ENCODE measurements at places on chromosomes 2 and 18.
A peak's percentile ranks its signal among the peaks of the same experiment; 100 is the strongest.

DNA sequence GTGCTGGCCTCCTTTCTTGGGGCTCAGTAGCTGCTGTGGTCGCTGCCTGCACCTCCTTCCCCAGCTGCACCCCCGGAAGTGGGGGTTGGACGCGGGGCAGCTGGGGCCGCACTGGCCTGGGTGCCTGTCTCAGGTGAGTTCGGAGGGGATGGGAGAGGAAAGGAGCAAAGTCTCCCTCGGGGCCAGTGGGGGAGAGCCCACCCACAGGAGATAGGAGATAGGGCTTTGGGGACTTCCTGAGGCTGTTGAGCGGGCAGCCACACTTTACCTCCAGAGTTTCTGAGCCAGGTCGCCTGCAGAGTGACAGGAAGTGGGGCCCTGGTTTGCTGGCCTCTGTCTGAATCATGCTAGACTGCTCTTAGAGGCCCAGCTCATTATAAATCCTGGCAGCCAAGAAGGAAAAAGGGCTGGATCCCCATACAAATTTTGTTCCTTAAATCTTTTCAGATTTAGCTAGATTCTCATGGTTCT, 8.1 kb downstream of the MBP start:
- DNase-seq, result peak; percentile 50

DNA sequence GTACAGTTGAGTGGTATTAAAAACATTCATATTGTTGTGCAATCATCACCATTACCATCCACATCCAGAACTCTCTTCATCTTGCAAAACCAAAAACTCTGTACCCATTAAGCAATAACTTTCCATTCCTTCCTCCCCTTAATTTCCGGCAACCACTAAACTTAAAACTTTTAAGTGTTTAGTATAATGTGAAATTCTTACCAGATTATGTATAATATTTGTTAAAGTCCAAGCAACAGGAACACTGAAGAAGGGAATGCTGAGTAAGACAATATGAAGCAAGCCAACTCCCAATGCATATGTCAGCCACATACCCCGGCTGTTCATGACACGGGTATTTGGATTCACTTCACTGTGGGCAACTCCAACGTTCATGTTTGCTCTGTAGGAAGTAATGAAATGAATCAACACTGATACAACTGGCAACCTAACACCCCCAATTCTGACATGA, 1.9 kb downstream of the ORMDL1 start:
- no peak for DNase-seq

GRCh38 chr2:7428454-7429204, 511.4 kb downstream of the RNF144A start:
- no peak for DNase-seq

DNA sequence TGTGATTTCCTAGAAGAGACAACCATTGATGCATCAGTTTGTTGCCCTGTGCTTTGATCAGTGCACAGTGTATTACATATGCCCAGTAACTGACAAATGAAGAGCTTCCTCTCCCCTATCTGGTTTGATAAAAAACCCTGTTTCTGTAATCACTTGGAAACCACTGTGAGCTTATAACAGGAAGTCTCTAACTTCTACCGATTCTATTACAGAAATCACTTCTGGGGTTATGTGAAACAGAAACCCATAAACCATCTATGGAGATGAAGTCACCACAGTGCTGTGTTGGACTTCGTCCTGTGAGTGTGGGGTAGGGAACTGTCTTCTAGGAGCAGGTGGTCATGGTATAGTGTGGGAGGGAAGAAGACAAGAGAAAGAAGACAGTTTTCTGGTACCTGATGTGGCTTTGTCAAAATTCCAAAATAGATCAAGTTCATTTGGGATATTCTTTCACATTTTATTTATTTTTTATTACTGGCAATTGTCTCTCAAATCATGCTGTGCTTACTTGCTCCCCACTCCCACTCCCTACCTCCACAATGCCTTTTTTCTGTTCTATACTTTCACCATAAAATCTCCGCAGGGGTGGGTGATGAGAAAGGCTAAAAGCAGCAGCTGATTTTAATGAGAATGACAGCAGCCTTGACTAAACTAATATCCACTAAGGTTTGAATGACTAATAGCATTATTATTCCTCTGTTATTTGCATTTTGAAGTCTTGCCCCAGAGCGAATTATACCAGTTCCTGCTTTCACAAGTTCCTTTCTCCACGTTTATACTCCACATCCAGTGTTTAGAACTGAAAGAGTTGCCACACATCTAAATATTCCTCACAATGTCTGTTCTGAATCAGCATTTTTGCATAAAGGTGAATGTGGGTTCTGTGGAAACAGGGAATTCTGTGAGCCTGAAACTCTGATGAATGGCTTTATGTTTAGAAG, 41.7 kb upstream of the RND3 start:
- no peak for DNase-seq

DNA sequence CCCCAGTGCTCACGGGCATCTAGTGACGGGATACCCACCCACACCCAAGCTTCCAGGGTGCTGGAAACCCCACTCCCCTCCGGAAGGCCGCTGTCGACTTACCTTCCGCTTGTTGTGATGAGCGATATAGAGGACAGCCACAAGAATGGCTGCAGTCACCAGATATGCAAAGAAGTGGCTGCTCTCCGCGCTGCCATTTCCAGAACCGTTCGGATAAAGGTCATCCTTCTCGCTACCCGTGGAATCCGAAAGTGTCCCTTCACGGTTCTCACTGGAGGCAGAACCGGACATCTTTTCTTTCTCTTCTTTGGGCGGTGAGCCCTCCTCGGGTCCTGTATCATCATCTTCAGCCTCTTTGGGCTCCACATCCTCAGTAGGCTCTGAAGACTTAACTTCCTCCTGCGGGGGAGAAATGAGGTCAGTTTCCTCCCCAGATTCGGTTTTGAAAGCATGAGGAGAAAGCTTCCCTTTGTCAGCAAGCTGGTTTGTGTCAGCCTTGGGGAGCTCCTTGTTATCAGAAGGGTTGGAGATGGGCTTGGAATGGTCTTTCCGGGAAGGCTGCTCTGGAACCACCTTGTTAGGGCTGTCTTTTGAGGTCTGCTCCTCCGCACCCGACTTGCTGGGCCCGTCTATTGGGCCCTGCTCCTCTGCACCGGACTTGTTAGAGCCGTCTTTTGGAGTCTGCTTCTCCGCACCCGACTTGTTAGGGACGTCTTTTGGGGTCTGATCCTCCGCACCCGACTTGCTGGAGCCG, 1.2 kb downstream of the TGOLN2 start:
- peak; percentile 49 for DNase-seq
